NCI-H2227 treated with DMSO at 0.1 percent for 48 hours (cell line): ENCODE measurements at places on chromosomes 16 and 17.

DNA sequence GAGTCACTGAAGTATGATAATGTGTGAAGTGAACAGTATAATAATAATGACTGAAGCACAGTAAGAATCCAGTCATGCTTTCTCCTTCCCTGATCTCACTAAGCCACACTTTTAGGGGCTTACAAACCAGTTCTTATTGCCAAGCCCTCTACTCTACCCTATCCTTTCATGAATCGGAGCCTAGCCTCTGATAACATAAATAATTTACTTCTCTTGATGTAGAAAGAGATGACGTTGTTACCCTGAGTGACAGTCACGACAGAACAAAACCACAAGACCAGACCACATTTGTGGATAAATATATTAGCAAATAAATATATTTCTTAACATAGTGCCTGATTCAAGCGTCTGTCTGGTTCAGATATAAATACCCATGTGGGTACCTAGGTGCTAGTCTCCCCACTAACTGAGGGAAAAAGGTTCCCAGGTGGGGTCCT, 1.4 kb upstream of the SUPT4H1 start:
- DNase-seq = no peak

- DNase-seq = no peak
Measured at GRCh38 chr17:10050597-10051101, 145.6 kb upstream of the RCVRN start.

GRCh38 chr17:76844846-76845245, 23.4 kb upstream of the MGAT5B start:
- no peak for DNase-seq

GRCh38 chr16:15649727-15650018, 372 bp upstream of the NDE1 start:
- no peak for DNase-seq

DNA sequence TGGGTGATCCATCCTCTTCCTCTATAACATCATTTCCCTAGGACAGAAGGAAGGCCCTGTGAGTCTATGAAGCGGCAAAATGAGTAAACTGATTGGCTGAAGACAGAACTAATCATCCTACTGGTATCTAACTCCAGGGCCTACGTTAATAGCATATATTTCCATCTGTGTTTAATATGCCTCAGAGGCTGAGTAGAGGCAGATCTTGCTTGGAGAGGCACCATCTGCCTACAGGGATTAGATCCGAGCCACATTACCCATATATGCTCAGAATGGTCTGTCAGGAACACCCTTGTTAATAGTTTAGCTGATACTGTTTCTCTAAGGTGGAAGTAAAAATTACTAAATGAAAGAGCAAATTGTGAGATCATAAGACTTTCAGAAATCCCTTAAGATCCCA, 13.2 kb upstream of the FOXJ1 start:
- DNase-seq = no peak

DNA sequence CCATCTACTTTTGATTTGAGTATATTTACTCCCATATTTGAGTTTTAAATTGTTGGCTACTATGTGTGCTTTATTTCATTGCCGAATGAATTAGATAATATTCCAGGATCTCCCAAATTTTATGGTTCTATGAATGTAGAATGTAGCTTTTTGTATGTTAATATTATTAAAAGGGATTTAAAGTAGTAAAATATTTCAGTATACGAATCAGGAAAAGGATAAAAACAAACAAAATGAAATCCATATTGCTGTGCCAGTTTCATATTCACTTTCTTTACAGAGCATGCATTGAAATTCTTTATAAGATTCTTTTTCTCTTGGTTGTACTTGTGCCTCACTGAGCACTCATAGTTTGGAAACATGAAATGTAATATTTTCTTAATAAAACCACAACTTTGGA, 155.1 kb downstream of the CHD9 start:
- no peak for DNase-seq

- no peak for DNase-seq
Measured at GRCh38 chr17:61414936-61415251, 15.3 kb downstream of the TBX2 start.

GRCh38 chr17:74006371-74006770, 197.1 kb upstream of the RPL38 start:
- no peak for DNase-seq

DNA sequence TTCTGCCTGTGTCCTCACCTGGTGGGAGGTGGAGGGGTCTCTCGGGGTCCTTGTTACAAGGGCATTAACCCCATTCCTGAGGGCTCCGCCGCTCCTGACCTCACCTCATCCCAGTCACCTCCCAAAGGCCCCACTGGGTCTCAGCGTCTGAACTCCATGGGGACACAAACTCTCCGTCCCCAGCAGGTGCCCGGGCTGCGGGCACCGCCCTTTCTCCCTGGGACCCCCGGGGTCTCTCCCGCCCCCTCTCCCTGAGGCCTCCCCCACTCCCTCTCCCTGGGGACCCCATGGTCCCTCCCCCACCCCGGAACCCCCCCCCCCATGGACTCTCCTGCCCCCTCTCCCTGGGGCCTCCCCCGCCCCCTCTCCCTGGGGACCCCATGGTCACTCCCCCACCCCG, 24.8 kb downstream of the CACNA1H start:
- no peak for DNase-seq

- DNase-seq = peak; percentile 96
Measured at GRCh38 chr17:7857713-7858521, at the start of gene CYB5D1. CYB5D1 (plus strand) TSS chr17:7858003; CDS start chr17:7858135, 132 bp downstream.

DNA sequence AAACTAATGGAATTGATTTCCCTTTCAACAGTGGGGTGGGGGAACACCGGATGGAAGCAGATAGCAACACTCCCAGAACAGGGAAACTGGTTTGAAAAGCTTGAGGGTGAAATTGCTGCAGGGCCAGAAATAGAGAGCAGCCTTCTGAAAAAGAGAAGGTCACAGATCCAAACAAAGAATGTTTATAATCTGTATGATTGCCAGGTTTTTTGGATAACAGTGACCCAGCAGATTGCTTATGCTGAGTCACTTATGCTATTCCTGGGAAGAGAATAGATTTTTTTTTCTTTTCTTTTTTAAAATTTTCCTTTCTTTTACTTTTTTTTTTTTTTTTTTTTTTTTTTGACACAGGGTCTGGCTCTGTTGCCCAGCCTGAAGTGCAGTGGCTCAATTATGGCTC, 641.3 kb downstream of the KCNJ2 start:
- no peak for DNase-seq

DNA sequence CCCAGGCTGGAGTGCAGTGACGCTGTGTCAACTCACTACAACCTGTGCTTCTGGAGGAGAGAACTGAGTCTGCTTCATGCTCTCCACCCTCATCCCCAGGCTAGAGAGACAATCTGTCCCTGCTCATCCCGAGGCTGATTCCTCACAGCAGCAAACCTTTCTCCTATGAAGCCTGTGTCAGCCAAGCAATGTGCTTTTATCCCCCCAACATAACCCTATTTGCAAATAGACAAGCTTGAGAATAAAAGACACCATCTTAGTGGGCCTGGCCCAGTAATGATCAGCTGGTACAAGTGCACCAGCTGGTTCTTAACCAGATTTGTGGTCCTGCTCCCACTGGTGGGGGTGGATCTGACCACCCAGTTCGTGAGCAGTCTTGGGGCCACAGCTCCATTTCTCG, 322.8 kb downstream of the CPPED1 start:
- DNase-seq = no peak

- DNase-seq = no peak
Measured at GRCh38 chr16:26594666-26595065, 472.1 kb upstream of the C16orf82 start.

DNA sequence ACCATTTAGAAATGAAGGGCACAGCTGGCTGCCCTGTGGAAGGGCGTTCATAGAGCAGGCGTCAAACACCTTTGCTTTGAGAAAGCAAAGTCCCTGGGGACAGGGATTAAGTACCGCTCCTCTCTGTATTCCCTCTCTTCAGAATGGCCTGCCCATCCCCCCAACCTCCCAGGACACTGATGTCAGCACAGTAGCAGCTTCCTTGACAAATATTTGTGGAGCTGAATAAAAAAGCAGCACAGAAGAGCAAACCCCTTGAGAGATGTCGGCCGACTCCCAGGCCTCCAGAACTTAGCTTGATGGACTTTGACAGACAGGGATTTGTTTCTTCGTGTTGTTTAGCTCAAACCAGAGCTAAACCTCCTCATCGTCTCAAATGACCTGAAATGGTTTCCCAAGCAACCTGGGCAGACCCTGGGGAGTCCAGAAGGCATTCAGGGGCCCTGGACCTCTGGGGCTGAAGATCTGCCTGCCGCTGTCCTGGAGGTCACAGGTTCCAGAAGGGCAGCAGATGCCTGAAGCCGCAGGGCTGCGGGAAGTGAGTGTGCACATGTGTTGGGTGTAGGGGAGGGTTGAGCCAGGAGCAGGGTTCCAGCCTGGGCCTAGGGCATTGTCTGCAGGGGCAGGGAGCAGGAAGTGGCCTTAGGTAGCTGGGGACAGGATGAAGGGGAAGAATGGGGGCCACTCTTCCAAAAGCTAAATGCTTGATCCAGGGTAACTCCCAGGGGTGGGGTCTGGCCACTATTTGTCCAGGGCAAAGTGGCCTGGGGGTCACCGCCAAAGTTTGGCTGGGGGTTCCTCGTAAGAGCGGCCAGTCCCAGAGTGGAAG, 42.3 kb upstream of the NKD1 start:
- no peak for DNase-seq

DNA sequence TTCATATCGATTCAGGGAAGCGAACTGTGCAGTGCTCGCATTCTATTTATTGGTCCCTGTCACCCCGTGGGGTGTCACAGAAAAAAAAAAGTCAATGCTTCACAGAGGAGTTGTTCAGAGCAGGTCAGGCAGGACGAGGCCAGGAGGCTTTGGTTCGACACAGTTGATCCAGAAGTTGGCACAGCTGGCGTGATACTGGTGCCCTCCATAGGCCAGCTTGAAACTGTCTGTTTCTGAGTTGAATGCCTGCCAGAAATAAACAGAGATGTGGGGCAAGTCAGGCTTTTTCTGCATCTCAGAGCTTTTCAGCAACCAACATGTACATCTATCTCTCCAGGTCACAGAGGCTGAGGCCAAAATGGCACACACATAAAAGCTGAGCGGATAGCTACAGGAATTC, 29.1 kb downstream of the DUSP14 start:
- no peak for DNase-seq

DNA sequence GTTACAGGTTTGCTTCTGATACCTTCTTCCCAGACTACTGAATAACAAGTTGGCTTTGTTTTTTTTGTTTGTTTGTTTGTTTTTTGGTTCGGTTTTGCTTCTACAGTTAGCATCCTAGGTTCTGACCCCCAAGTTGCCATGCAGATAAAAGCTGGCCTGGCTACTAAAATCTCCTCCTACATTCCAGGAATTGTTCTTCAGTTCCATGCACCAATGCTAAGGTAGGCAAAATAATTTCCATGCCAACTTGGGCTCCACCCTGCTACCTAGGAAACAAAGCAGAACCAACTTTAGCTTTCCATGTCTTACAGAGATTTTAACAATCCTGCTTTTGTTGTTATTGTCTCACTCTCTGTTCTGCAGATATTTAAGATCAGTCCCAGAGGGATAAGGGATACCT, 495.5 kb upstream of the SOX9 start:
- DNase-seq = no peak

DNA sequence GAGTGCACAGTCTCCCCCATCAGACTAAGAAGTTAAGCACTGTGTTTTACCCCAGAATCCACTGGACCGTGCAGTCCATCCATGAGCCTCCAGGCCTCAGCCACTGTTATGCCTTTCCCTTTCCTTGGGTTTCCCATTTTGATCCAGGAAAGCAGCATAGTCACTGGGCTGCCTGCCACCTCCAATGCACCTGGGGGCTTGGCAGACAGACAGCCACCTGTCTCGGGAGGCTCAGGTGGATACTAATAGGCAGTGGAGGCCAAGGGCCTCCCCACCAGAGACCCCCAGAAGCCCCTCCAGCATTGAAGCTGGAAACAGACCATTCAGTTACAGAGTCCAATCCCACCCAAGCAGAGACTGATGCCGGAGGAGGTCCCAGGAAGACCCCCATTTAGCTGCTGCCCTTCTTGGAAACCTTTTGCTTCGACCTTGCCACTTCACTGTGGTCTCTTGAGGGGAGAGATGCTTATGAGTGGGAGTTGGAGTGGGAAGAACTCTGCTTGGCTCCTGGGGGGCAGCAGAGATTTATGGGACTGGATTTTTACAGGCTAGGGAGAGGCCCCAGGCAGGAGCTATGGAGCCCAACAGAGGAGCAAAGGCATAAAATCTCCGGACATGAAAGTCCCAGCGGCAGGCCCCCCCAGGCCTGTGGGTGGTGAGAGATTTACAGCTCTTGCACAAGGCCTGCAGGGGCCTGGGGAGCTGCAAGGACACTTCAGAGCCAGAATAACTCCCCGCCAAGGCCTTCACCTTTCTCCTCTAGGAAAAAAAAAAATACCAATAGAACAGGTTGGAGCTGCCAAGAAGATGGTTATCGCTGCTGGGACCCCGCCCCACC, 12.2 kb upstream of the SP2 start:
- DNase-seq = no peak

DNA sequence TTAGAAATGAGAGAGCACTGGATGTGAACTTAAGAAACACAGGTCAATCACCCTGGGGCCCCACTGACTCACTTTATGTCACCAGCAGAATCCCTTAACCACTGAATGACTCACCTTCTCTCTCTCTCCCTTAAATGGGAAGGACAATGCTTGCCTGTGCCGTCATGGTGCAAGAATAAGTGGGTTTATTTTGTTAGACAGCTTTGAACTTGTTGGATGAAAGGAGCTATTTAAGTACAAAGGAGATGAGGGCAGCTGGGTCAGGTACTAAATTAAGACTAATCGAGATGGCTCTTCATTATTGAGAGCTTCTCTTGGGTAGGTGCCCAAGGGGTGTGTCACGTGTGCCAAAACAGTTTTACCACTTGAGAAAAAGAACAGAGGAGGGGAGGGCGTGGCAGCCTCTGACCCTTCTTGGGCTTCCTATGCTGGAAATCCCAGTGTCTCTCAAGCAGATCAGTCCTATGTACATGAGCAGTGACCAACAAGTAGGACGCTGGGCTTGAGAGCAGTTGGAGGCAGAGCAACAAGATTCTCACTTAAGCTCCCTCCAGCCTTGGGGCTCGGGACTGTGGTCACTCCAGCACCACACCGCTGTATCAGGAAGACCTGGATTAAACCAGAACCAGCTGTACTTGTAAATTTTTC, 6.7 kb upstream of the KRT31 start:
- DNase-seq = peak; percentile 93

GRCh38 chr16:10847176-10847575, 28.6 kb upstream of the TVP23A start:
- DNase-seq = no peak

GRCh38 chr17:81459224-81459623, 53.4 kb downstream of the ACTG1 start:
- DNase-seq = no peak

GRCh38 chr17:50763716-50764475, 3.4 kb downstream of the ANKRD40CL start:
- DNase-seq = no peak

- no peak for DNase-seq
Measured at GRCh38 chr16:11207646-11208045, 48.4 kb downstream of the SOCS1 start.

DNA sequence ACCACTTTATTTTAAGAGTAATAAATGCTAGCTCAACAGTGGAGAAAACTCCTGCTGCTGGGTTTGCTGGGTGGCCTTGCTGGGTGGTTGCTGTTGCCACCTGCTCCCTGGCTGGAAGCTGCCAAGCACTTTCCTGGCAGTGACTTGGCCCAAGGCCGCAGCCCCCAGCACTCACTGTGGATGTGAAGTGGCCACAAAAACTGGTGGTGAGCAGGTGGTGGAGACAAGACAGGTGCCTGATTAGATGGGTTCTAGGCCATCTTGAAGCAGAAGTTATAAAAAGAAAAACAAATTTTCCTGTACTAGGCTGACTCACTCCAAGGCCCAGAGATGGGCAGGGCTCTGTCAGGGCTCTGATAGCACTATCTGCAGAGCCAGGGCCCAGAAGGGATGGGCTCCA, 224.7 kb upstream of the NLRP1 start:
- no peak for DNase-seq

- no peak for DNase-seq
Measured at GRCh38 chr16:67608364-67608763, 36.6 kb upstream of the CARMIL2 start.
